ENCODE measurements at places on chromosomes 3 and 15. TPM values are rescaled to one million over a fixed set of nuclear protein-coding genes. Genes with fewer than 3 reads are reported as not detected.

GRCh38 chr3:17158941-17159682 is 274.4 kb downstream of the PLCL2 start:
- H3K27me3 ChIP-seq = no peaks in the 10 kb centered on the region
- H3K27ac ChIP-seq = no peak overlapping the region
- DNase-seq = no peak
- H3K4me1 ChIP-seq = peaks cover 23% of the 10 kb centered on the region
- H3K4me3 ChIP-seq = no peak overlapping the region
- H3K36me3 ChIP-seq = peaks cover 2% of the 10 kb centered on the region

DNA sequence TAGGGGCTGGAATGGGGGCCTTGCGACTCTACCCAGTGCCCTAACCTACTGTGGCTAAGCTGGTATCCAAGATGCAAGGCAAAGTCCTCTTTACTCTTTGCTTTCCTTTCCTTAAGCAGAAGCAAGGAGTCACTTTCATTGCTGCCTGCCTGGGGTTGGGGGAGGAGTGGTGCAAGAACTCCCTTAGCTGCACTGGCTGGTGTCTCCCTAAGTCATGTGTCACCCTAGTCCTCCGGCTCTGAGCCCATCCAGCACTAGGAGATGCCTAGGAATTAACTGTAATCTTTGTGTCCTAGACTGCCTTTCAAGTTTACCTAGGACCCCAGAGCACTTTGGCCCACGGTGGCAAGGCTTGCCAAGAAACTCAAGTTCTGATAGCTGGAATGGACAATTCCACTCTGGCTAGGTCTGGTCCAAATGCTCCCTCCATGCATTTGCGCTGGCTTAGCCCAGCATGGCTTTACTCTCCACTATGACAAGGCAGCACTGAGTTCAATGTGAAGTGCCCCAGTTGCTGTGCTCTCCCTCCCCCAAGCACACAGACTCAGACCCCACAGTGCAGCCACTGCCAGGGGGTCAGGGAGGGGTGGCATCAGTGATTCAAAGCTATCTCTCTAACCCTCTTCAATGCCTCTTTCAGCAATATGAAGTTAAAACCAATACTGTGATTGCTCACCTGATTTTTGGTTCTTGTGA is 58.7 kb downstream of the ESYT3 start:
- no peak for DNase-seq
- H3K4me1 ChIP-seq = peaks cover 22% of the 10 kb centered on the region
- H3K27ac ChIP-seq = no peak overlapping the region
- H3K36me3 ChIP-seq = no peaks in the 10 kb centered on the region
- no peak overlapping the region for H3K4me3 ChIP-seq

DNA sequence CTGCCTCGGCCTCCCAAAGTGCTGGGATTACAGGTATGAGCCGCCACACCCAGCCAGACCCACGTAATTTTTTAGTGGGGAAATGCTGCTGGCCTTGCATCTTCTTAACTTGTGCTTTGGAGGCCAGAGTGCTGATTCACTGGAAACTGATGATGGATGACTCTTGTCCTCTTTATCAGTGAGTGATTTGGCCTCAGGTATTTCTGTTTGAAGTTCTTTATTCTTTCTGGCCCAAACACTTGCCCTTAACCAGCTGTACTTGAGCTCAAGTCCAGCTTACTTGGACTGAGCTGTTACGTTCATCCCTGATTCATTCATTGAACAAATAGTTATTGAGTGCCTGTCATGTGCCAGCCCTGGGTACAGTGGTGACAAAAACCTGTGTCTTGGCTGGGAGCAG is 4.2 kb downstream of the PTPN23 start:
- no peaks in the 10 kb centered on the region for H3K27me3 ChIP-seq
- no peak overlapping the region for H3K4me3 ChIP-seq
- DNase-seq = no peak
- H3K27ac ChIP-seq = no peak overlapping the region
- H3K4me1 ChIP-seq = peaks cover 6% of the 10 kb centered on the region

GRCh38 chr3:53709860-53710674 is 136.2 kb downstream of the CHDH start:
- no peak overlapping the region for H3K4me3 ChIP-seq
- no peaks in the 10 kb centered on the region for H3K4me1 ChIP-seq
- H3K27ac ChIP-seq = no peak overlapping the region
- H3K36me3 ChIP-seq = no peaks in the 10 kb centered on the region
- DNase-seq = peak; percentile 55
- H3K27me3 ChIP-seq = no peaks in the 10 kb centered on the region

DNA sequence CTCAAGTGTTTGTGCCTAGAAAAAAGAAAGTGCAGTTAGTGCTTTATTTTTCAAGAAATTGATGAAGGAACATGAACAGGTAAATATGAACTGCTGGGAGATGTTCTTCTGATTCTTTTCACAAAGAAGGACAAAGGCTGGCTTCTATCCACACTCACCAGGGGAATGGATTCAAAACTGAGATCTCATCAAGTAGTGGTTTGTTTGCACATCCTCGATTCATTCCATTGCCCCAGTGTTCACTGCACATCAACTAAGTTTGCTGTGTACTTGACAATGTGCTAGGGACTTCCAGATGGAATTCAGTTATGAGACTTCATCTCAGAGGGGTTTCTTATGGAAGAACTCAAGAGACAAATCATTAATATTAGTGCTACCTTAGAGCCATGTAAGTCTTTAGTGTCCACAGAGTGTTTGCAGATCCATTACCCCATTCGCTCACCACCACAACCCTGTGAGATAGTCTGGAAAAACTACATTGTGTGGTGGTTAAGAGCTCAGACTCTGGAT is 332.9 kb upstream of the PPP2R3A start:
- no peak overlapping the region for H3K4me3 ChIP-seq
- no peaks in the 10 kb centered on the region for H3K27me3 ChIP-seq
- no peaks in the 10 kb centered on the region for H3K36me3 ChIP-seq
- H3K4me1 ChIP-seq = no peaks in the 10 kb centered on the region
- DNase-seq = no peak
- H3K27ac ChIP-seq = no peak overlapping the region

GRCh38 chr3:70861234-70861633 is 548.8 kb upstream of the MDFIC2 start:
- H3K4me1 ChIP-seq = peaks cover 20% of the 10 kb centered on the region
- H3K27me3 ChIP-seq = no peaks in the 10 kb centered on the region
- no peaks in the 10 kb centered on the region for H3K36me3 ChIP-seq
- DNase-seq = no peak
- no peak overlapping the region for H3K27ac ChIP-seq
- H3K4me3 ChIP-seq = no peak overlapping the region

DNA sequence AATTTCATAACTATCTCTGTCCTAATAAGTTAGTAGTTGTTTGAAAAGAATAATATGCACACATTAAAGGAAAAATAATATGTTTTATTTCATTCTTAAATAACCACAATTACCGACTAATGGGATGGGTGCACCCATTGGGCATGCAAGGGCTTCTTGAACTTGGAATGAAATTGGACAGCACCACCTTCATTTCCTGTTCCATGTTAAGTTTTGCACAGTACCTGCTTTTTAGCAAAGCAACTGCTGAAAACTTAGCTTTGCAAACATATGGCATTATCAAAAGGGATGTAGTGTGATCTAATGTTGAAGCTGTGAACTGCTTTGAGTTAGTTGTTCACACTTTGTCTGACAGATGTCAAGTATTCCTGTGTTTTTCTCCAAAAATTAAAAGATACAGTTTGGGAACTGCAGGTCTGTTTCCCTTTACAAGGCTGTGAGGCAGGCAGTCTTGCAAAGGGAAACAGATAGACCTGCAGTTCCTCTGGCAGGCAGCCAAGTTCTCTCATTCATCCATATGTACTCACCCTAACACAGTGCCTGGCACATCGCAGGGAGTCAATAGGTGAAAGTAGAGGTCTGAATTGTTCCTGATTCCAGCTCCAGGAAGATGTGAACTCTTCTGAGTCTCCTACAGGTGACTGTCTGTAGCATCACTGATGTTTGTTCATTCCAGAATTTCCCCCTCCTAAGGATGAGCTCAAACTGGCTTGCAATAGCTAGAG is 64.3 kb upstream of the GOLGA8B start:
- H3K27me3 ChIP-seq = no peaks in the 10 kb centered on the region
- no peaks in the 10 kb centered on the region for H3K36me3 ChIP-seq
- no peak overlapping the region for H3K27ac ChIP-seq
- H3K4me1 ChIP-seq = peaks cover 14% of the 10 kb centered on the region

GRCh38 chr15:79400650-79401049 is 31.5 kb upstream of the MINAR1 start:
- H3K27me3 ChIP-seq = no peaks in the 10 kb centered on the region
- peaks cover 9% of the 10 kb centered on the region for H3K4me1 ChIP-seq
- H3K36me3 ChIP-seq = no peaks in the 10 kb centered on the region
- DNase-seq = no peak
- no peak overlapping the region for H3K27ac ChIP-seq
- no peak overlapping the region for H3K4me3 ChIP-seq

DNA sequence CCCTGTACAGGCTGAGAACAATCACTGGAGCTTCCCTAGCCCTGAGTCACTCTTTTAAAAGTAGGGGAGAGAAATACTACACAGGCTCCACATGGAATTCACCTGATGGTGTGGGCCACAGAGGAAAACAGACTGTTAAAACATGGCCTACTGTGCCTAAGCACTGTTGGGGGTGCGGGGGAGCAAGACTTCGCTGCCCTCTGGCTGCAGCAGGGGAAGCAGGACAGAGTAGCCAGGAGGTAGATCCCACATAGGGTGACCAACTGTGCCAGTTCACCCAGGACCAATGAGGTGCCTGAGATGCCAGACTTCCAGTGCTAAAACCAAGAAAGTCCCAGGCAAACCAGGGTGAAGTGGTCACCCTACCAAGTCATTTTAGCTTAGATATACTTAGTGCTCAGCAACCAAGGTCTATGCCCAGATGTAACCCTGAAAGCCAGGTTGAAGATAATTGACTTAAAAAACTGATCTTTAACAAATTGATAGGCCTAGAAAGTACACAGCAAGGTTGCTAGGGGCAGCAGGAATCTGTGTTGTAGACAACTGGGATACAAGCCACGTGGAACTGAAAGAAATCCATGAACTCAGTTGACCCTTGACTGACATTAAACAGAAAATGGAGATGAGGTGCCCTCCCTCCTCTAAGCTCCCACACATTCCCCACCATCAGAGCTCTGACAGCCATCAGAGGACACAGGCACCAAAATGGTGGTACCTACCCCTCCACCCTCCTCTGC is 344.2 kb upstream of the PPP2R3A start:
- H3K4me1 ChIP-seq = no peaks in the 10 kb centered on the region
- no peak overlapping the region for H3K27ac ChIP-seq
- no peaks in the 10 kb centered on the region for H3K27me3 ChIP-seq
- no peaks in the 10 kb centered on the region for H3K36me3 ChIP-seq
- DNase-seq = no peak

DNA sequence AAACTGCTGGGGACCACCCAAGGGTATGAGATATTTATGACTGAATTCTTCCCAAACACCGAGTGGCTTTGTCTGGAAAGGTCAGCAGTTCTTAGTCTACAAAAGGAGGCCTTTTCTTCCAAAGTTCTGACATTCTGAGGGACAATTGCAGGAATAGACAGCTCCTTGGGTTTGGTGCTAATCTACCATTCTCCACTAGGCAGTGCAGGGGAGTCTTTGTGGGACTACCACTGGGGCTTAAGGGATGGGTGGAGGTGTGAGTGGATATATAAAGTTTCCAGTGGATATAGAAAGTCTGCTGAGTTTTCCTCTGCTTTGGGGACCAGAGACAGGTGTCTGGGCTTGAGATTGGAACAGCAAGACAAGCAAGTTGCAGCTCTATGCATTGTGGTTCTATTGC is 62.7 kb downstream of the EXOG start:
- no peaks in the 10 kb centered on the region for H3K27me3 ChIP-seq
- no peaks in the 10 kb centered on the region for H3K36me3 ChIP-seq
- DNase-seq = no peak
- no peak overlapping the region for H3K4me3 ChIP-seq

GRCh38 chr3:35523838-35524237 is 115.5 kb upstream of the ARPP21 start:
- DNase-seq = no peak
- no peak overlapping the region for H3K4me3 ChIP-seq
- no peaks in the 10 kb centered on the region for H3K4me1 ChIP-seq
- H3K27ac ChIP-seq = no peak overlapping the region
- H3K27me3 ChIP-seq = no peaks in the 10 kb centered on the region

- peaks cover 18% of the 10 kb centered on the region for H3K4me1 ChIP-seq
- H3K27ac ChIP-seq = no peak overlapping the region
- DNase-seq = no peak
- no peak overlapping the region for H3K4me3 ChIP-seq
These were observed 45.0 kb upstream of the GK5 start for GRCh38 chr3:142270407-142270806.

- H3K27ac ChIP-seq = no peak overlapping the region
- H3K36me3 ChIP-seq = no peaks in the 10 kb centered on the region
- no peak overlapping the region for H3K4me3 ChIP-seq
- H3K4me1 ChIP-seq = no peaks in the 10 kb centered on the region
These were observed 153.7 kb upstream of the HES1 start for GRCh38 chr3:193982258-193982659.

DNA sequence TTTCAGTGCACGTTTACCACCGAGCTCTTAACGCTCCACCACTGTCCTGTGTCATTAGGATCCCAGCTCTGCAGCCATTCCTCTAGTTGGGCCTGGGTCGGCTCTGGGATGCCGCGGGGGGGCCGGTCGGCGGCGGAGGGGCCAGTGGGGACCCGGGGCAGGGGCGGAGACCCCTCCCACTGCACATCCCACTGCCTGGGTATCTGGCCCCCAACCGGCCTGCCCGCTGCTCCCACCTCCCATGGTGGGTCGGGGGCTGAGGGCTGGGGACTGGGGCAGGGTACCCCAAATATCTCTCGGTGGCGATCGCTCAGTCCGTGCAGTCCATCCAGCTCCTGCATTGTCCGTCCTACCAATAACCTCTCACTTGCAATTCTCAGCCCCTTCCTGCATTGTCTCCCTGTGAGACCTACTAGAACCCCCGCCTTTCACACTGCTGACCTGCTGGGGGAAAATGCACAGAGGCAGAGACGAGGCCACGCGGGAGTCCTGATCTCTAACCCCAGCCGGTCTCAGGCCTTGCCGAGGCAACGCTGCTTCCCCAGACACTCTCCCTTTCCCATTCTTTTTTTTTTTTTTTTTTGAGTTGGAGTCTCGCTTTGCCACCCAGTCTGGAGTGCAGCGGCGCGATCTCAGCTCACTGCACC is 24.0 kb upstream of the MUC20 start:
- H3K27ac ChIP-seq = no peak overlapping the region
- H3K27me3 ChIP-seq = 0 out of 2 replicates have a peak, but pooled peaks cover 4% of the 10 kb centered on the region
- no peak overlapping the region for H3K4me3 ChIP-seq
- H3K36me3 ChIP-seq = peaks cover 25% of the 10 kb centered on the region
- H3K4me1 ChIP-seq = peaks cover 26% of the 10 kb centered on the region

DNA sequence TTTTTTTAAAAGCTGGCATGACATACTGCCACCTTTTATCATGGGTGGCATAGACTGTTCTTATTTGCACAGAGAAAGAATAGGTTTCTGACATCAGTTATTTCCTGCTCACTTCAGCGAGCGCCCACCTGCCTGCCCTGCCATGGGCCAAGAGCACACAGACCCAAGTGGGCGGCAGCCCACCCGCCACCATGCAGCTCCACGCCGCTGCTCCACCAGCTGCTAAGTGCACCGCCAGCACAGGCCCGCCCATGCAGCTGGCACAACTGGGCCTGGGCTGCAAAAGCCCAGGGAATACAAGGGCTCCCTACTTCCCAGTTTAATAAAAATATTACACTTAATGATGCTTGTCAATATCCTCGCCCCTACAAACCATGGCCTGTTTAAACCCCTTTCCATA is 15.4 kb downstream of the ZNF148 start:
- DNase-seq = no peak
- H3K4me1 ChIP-seq = peaks cover 5% of the 10 kb centered on the region
- H3K4me3 ChIP-seq = no peak overlapping the region
- H3K27ac ChIP-seq = no peak overlapping the region
- H3K27me3 ChIP-seq = no peaks in the 10 kb centered on the region
- H3K36me3 ChIP-seq = peaks cover 4% of the 10 kb centered on the region

FHIT gene
- not detected for total RNA-seq

DNAJA4 gene
- total RNA-seq = 0.09 TPM

Measured in SJSA1 (cell line).